Substantia nigra (tissue), 51 donors: ENCODE measurements at places on chromosomes 1 and 21.

GRCh38 chr1:19353596-19353995 is 41.5 kb downstream of the SLC66A1 start:
- no peak for DNase-seq

GRCh38 chr1:231856894-231857293 is 230.3 kb downstream of the DISC1 start:
- DNase-seq, result no peak

GRCh38 chr1:218656301-218657037 is 311.3 kb downstream of the TGFB2 start:
- no peak for DNase-seq

DNA sequence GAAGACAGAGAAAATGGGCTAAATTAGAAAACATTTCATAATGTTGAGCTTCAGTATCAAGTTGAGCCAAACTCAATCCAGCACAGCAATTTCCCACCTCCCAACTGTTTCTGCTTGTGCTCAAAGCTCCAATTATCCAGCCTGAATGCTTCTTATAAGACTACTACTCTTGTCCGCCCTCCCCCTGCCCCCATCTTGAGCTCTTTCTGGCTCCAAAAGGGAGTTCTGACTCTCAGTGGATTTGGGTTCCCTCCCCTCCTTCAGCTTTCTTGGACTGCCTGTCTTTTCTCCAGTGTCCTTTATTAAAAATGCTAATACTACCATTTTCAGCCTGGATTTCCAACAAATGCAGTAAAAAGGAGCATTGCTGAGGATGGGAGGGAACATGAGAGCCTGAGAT is 174.8 kb downstream of the ASTN1 start:
- DNase-seq, result no peak

DNA sequence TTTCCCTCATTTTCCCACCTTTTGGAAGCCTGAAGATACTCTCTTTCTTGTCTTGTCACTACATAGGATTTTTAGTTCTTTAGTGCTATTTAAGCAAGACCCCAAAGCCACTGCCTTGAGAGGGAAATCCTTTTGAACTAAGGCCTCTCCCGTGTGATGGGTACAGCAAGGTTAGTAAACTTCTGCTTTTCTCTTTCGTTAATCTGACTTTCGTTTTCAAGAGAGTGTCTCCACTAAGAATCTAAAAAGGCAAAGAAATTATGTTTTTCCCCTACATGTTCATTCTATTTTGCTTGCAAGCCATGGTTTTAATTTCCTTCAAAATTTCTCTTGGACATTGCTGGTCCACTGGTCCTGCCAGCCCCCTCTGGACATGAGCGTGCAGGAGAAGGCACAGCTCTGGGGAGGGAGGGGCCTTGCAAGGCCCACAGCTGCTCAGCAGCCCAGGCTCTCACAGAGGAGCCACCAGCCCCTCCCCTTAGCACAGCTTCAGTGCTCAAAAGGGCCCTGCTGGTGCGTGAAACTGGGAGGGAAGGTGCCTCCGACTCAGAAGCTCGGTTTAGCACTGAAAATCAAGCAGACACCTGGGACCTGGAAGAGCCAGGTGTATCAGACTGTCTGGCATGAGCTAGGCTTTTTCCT is 210.9 kb upstream of the GALNT2 start:
- DNase-seq, result no peak

- peak; percentile 29 for DNase-seq
Measured at GRCh38 chr1:159924791-159925718, at the start of gene TAGLN2. Gene TAGLN2 (minus strand): TSS chr1:159925507. CDS start chr1:159920509, 4,998 bp downstream.
